ENCODE measurements at places on chromosomes 16 and 17. TPM values are rescaled to one million over a fixed set of nuclear protein-coding genes. Genes with fewer than 3 reads are reported as not detected.

The PYY gene
- total RNA-seq, result not detected

The KRTAP4-4 gene
- not detected for total RNA-seq

The FLII gene
- total RNA-seq, result 327 TPM

GRCh38 chr16:2895813-2896212 lies 12.8 kb downstream of the FLYWCH2 start:
- no peak overlapping the region for H3K4me3 ChIP-seq
- no peak overlapping the region for H3K27ac ChIP-seq
- no peaks in the 10 kb centered on the region for H3K27me3 ChIP-seq
- H3K4me1 ChIP-seq, result no peaks in the 10 kb centered on the region

DNA sequence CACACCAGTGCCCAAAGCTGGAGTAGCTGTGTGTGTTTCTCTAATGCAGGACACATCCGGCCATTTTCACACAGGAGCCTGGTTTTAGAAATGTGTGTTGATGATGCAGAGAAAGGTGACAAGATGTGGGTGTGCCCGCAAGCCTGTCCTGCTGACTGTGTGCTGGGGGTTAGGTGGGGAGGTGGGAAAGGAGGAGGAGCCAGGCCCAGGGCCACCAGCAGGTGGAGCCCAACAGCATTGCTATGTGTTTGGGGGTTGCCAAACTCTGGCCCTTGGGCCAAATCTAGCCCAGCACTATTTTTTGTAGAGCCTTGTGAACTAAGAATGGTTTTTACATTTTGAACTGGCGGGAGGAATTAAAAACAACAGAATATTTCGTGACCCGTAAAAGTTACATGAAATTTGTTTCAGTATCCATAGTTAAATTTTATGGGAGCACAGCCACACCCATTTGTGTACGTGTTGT lies 61.7 kb upstream of the LGALS9 start:
- DNase-seq, result peak; percentile 80
- H3K27ac ChIP-seq, result peak overlapping the region; percentile 65
- H3K36me3 ChIP-seq, result no peaks in the 10 kb centered on the region
- no peak overlapping the region for H3K4me3 ChIP-seq
- peaks cover 43% of the 10 kb centered on the region for H3K4me1 ChIP-seq
- H3K27me3 ChIP-seq, result no peaks in the 10 kb centered on the region

- H3K27me3 ChIP-seq, result no peaks in the 10 kb centered on the region
- DNase-seq, result no peak
- peaks cover 22% of the 10 kb centered on the region for H3K4me1 ChIP-seq
- no peak overlapping the region for H3K4me3 ChIP-seq
These were observed 6.4 kb upstream of the MTSS2 start for GRCh38 chr16:70692130-70692872.

GRCh38 chr17:15886804-15887203 lies 58.1 kb upstream of the ADORA2B start:
- H3K36me3 ChIP-seq, result no peaks in the 10 kb centered on the region
- no peak overlapping the region for H3K4me3 ChIP-seq
- no peak for DNase-seq
